ENCODE measurements at places on chromosomes 1 and 21.
A peak's percentile ranks its signal among the peaks of the same experiment; 100 is the strongest.

GRCh38 chr1:86530211-86530845 lies 16.6 kb upstream of the CLCA4 start:
- DNase-seq, result no peak

GRCh38 chr1:89311757-89312156 lies 39.1 kb upstream of the GBP5 start:
- no peak for DNase-seq

- DNase-seq, result no peak
Observed at GRCh38 chr21:43743947-43744346, 25.0 kb downstream of the PDXK start.

DNA sequence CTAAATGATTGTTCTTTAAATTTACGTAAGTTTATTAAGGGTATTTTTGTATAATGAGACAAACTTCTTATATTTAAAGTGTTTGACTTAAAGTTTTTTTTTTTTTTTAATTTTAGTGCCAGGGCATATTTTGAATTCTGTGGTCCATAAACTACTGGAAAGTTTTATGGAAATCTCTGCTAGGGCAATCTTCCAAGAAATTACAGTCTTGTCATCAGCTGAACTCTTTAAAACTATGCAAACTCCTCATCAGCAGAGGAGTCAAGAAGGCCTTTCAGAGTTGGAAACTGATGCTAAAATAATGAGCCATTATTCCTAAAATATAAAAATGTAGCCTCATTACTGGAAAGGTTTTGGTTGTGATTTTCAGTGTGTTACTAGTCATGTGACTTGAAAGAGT lies 1201.9 kb downstream of the BRINP3 start:
- peak; percentile 10 for DNase-seq

DNA sequence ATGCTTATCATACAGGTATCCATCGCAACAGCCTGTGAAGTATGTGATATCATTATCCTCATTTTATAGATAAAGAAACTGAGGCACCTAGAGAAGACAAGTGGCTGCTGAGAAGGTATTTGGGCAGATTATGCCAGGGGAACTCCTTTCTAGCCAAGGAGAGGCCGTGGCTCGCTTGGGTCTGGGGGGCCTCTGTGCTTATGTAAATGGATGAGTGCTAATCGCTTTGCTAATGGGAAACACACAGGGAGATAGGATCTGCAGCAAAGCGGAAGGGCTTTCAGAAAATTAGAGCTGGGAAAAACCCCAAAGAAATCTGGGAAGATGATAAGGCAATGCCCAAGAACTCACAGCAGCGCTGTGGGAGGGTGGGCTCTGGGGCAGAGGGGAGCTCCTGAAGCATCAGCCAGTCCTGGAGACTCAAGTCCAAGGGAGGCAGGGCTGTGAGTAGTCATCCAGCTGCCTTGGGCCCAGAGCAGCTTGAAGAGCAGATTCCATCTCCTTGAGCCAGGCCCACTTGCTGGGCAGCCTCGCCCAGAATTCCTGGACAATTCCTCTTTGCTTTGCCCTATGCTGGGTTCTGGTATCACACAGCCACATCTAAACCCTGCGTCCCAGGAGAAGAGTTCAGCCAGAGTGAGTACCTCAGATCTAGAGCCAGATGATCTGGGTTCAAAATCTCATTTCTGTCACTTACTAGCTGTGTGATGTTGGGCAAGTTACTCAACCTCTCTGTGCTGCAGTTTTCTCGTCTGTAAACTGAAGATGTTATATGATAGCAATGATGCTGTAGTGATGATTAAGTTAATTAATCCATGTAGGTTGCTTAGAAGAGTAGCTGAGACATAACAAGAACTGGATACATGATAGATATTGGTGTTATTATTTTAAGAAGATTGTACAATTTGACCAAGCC lies 36.7 kb downstream of the FOXD2 start:
- no peak for DNase-seq

DNA sequence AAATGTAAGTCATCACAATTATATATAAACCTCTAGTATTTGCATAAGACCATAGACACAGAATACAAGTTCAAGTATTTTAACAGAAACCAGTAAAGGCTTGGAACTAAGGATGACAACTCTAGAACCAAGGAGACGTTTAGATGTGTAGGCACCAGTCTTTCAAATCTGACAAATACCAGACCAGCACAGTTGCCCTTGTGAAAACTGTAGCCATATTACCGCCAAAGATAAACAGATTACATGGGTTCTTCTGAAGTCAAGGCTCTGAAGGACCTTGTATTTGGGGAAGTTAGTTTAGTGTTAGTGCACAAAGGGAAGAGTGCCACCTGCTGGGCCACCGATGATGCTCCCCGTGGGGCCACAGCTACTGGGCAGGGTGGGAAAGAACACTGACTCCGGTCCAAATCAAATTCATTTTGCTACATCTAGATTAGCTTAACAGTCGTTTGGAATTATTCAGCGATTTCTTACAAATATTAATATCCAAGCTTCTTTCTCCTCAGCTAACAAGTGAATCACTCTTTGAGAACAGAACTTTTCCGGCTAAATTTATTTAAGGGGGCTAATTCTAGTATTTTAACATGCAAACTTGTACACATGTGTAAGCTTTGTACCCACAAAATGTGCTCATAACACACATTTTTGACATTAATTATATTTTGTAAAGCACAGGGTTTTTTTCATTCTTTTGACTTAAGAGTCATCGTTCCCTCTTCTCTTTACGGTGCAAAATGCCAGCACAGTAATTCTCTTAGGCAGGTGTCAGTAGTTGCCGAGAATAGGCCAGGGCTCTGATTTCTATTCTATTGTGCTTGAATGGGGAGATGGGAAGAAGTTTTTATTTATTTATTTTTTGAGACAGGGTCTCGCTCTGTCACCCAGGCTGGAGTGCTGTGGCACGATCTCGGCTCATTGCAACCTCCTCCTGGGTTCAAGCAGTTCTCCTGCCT lies 8.0 kb upstream of the NIBAN1 start:
- DNase-seq, result no peak

Measured in SK-N-MC (cell line).